Thyroid gland (tissue), 4 donors: ENCODE measurements at places on chromosomes 3 and 15. TPM values are rescaled to one million over a fixed set of nuclear protein-coding genes. Genes with fewer than 3 reads are reported as not detected.

DNA sequence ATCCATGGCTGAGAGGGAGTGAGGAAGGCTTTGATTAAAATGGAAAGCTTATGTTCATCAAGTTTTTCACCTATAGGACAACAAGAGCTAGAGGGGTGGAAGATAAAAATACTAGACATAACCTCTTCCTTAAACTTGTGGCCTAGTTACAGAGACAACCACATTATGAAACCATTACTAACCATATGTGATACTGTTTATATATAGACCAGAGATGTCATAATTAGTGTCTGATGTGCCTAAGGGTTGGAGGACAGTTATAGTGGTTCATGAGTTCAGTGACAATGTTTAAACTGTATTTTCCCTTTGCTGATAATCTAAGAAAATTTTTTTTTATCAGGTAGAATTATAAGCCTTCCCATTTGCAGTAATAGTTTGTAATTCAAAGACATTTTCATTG is 23.7 kb downstream of the PHLDB2 start:
- DNase-seq, result no peak

DNA sequence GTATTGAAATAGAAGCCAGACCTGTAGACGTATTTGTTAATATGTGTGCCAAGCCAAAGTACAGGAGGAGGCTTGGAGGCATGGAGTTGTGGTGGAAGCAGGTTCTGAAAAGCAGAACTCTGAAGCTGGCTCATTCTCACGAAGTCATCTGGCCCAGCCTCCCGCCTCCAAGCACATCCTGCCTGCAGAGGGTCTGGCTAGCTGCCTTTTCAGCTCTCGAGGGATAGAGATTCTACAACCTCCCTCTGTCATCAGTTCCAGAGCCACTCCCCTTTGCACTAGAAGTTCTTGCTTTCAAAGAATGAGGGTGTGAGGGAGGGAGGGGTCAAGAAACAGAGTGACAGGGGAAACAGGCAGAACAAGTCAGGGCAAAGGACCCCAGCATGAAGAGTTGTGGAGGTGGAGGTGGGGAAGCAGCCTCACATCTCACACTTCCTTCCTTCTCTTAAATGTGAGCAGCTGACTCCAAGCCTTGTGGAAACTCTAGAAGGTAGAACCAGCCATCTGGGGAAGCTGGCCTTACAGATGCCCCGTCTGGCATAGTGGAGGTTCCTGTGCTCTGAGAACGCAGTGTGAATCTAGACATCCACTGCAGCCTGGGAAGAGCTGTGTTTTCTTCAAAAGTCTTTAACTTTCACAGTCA is 95.3 kb downstream of the SLC49A4 start:
- DNase-seq, result peak; percentile 39

The CYP19A1 gene
- total RNA-seq, result 5.1 TPM

The SIAH2 gene
- total RNA-seq, result 29.0 TPM
